Stimulated activated CD4-positive, alpha-beta T cell treated with anti-CD3 and anti-CD28 coated beads, Interleukin-1b, Interleukin-23, amount 100 ng/mL, for 1 hour (primary cell): ENCODE measurements at places on chromosomes 4 and X.

GRCh38 chrX:69424161-69424560 is 80.0 kb upstream of the NALF2 start:
- DNase-seq: no peak

- no peak for DNase-seq
Measured at GRCh38 chr4:153447175-153447905, 18.8 kb upstream of the TMEM131L start.

DNA sequence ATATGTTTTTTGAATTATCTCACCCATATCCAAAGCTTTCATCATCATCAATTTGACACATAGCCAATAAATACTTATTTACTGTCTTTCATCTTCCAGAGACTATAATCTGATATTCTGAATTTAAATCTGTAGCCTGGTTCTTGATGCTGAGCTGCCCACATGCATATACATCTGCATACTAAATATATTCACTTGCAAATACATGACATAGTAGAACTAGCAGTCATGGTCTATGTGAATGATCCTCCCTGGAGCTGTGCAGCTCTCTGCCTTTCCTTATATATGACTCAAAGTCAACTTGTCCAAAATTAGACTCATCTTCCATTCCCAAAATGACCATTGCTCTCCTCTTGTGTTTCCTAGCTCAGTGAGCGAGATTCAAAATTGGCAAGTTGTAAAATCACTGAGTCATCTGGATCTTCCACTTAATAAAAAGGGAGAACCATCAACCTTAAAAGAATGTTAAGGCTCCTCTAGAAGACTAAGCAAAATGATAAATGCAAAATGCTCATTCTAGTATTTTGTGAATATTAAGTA is 448.2 kb downstream of the PPARGC1A start:
- no peak for DNase-seq

GRCh38 chrX:22135171-22135711 is 103.1 kb downstream of the PHEX start:
- DNase-seq: no peak

- DNase-seq: no peak
Measured at GRCh38 chr4:140559696-140560095, 9.1 kb downstream of the UCP1 start.

- DNase-seq: no peak
Measured at GRCh38 chrX:38365954-38366353, 13.6 kb downstream of the OTC start.

DNA sequence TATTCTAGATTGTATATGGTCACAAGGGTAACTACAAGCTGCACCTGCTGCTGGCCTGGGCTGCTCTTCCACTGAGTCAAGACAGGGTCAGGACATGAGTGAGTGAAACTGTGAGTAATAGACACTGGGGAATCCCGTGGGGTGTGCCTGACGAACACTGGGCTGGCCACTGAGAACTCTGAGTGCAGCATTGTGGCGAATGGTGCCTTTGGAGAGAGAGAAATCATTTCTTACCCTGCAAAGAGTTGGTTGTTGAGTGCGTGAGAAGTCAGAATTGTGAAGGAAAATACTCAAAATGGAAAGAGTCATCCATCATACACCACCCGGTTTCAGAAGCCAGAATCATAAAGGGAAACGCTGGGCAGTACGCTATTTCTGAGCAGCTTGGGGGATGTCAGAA is 43.1 kb upstream of the LSM6 start:
- peak; percentile 3 for DNase-seq

DNA sequence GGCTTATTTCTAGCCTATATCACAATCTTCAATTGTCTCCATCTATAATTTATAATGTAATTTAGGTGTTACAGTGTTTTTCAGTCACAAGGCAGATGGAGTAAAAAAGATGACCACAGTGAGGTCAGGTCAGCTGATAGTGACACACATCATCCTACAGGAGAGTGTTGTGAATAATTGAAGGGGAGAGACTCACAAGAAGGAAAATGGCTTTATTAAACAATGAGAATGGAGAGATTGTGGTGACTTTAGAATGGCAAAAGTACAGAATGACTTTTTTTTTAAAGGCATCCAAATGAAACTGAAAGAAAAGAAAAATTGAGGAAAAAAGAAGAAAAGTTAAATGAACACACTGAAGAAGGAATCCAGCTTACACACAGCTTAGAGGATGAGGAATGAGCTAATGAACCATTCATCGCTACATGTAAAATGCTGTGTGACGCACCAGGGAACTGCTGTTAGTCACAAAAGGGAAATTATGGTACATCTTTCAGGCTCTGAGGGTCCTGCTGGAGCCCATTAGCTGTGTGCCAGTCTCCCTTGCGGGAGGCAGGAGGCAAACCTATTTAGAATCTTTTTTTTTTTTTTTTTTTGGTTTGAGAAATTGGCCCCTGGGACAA is 56.6 kb downstream of the SPRY1 start:
- no peak for DNase-seq

- no peak for DNase-seq
Measured at GRCh38 chr4:54581807-54582206, 76.0 kb upstream of the KIT start.

GRCh38 chr4:150127757-150128156 is 49.5 kb downstream of the DCLK2 start:
- DNase-seq: no peak

GRCh38 chr4:169620880-169621248 is 486 bp downstream of the CLCN3 start:
- no peak for DNase-seq

DNA sequence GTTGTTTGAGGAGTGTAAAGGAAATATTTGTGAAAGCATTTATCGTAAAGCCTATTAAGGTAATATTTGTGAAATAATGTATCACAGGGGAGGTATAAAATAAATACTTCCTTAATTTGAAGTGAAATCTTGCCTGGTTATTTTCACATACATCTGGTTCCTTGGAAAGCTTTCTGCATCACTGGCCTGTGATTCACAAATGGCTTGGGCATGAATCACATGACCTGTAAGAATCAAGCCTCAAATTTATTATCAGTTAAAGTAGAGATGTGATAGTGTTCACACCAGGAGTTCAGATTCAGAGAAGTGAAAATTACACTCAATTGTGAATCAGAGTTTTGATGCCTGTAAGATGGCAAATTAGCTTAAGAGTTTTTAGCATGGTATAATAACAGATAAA is 1911.4 kb downstream of the STIM2 start:
- no peak for DNase-seq

DNA sequence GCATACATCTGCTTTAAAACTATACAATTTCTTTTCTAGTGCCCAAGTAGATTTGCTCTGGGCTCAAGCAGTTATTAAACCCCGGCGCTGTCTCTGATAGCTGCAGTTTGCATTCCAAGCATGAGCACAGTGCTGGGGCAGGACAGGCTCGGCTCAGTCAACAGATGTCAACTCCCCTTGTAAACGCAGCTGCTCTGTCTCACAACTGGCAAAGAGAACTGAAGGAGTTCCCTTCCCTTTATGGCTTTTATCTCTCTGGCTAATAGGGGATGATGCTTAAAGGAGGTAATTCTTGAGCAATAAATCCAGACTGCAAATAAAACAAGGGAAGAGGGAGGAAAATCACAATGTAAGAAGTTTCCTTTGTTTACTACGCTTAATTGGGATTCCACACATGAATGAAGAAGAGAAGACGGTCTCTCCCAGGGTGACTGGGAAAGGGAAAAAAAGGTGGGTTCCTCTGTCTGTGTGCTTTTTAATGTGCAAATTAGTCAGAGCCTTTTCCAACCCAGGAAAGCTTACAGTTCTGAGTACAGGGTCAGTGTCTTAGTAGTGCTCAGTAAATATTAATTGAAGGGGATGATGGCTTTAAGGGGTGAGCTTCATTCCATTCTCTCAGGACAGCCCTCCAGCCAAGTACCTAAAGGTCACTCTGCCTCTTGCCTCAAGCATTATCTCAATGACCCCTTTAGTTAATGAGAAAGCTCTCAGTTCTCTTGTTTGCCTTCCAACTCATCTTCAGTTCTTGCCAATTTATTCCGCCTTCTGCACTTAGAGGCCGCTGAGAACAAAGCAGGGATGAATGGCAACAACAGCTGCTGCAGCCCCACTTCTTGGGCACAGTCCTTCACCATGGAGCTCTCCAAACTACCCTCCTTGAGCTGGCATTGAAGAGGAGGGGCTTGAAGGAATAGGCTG is 155.7 kb upstream of the JADE1 start:
- no peak for DNase-seq

DNA sequence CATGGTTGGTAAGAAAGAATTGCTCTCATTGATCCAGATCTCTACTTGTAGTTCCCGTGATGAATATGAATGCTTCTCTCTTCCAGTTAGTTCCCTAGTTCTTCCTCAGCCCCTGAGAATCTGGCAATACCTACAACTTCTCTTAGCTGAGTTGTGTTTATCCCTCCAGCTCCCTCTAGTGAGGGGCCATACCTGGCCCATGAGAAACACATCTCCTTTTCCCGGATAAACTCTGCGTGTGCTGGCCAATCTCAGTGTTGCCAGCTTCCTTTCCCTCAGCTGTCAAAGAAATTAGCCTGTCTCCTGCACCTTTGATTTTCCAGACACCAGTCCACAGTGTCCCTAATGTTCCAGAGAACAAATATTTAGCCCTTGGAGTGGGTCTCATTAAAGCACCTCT is 5.7 kb downstream of the CBLL2 start:
- DNase-seq: no peak

- DNase-seq: no peak
Measured at GRCh38 chr4:176052744-176053143, 12.9 kb upstream of the WDR17 start.

GRCh38 chrX:12617241-12617640 is 174.0 kb upstream of the PRPS2 start:
- no peak for DNase-seq

DNA sequence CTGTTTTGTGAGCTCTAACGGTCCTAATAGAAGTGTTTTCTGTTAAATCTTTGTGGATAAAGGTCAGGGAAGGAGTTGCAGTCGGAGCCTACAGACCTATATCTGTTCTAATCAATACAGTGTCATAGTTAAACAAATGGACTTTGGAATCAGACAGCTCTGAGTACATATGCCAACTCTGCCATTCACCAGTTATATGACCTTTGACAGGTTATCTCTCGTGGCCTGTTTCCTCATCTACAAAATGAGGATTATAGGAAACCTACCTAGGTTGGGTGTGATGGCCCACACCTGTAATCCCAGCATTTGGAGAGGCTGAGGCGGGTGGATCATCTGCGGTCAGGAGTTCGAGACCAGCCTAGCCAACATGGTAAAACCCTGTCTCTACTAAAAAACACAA is 89.7 kb downstream of the MID1IP1 start:
- no peak for DNase-seq

GRCh38 chr4:1047976-1048772 is 36.7 kb downstream of the FGFRL1 start:
- DNase-seq: no peak

GRCh38 chrX:131477498-131477897 is 66.4 kb upstream of the OR13H1 start:
- DNase-seq: no peak
